ENCODE measurements at places on chromosomes 7 and 10.

- no peak for DNase-seq
Measured at GRCh38 chr10:26566525-26567350, 128.6 kb downstream of the APBB1IP start.

DNA sequence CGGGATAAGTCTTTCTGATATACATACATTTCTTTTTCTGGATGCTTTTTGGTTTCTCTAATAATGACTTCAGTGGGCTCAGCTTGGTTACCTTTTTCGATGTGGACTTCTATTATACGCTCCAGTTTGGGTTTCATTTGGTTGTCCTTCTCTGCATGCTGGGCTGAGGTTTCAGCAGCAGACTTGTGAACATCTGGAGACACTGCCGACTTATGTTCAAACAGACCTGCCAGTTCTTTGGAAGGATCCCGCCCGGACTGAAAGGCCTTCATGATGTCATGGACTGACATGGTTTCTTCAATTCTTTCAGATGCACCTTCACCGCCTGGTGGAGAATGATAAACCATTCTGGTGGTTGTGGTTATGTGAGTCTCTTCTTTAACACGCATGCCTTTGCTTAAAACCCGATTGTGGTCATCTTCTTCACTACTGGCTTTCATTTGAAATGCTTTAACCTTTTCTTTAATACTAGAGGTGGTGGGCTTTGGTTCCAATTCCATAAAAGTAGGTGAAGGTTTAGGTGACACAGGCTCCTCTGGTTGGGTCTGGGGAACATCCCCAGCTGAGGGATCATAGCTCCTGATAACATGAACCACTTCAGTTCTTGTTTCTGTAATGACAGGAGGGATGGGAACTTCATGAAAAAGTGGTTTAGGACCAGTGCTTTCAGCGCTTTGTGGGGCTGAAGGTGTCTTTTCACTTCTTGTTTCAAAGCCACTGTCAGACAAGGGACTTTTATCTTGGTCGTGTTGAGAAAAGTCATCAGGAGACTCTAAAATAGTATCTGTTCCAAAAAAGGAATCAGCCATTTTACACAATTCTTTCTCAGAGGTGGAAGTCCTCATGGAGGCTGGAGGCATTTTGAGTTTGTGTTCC, 167.7 kb upstream of the CCDC6 start:
- DNase-seq = no peak

DNA sequence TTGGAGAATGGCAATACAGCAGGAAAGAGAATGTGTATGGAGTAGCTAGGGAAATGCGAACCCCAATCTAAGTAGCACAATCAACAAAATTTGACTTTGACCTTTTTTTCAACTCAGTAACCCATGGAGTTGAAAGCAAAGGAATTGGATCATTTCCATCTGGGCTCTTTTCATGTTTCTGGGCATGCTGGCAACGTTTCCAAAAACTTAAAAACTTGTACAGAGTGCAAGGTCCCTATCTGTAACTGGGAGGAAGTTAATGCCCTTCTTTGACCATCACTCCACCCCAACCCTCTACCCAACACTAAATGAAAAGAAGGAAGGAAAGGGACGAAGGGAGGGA, 1.3 kb upstream of the HIBADH start:
- no peak for DNase-seq

DNA sequence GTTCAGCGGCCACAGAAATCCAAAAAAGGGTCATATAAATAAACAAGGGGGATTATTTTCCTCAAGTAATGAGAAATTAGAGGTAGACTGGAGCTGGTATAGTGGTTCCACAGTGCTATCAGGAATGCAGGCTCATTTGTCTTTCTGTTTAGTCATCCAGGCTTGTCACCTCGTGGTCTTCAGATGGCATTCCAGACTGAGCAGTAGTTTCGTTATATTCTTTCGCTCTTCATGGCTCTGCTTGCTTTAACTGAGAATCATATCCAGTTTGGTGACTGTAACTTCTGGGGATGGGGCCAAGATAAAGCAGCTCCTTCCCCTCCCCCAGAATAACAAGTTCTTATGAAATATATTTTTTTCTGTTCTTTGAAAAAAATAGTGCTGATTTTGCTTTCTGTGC, 9.5 kb downstream of the ANKIB1 start:
- DNase-seq = no peak

- DNase-seq = no peak
Measured at GRCh38 chr7:38070718-38071117, 107.3 kb upstream of the STARD3NL start.

- DNase-seq = no peak
Measured at GRCh38 chr10:49611166-49611815, 1.2 kb downstream of the SLC18A3 start.

DNA sequence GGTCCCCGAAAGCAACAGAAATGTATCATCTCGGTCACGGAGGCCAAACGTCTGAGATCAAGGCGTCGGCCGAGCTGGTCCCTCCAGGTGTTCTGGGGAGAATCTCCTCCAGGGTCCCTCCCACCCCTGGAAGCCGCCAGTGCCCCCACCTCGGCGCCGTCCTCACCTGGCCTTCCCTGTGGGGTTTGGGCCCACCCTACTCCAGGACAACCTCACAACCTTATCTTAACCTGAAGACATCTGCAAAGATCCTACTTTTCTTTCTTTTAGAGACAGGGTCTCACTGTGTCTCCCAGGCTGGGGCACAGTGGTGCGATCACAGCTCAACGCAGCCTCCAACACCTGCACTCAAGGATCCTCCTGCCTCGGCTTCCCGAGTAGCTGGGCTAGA, 33.4 kb downstream of the ADAP1 start:
- DNase-seq = no peak

All from stimulated activated CD8-positive, alpha-beta memory T cell treated with anti-CD3 and anti-CD28 coated beads, Interleukin-7, amount 100 ng/mL, for 48 hours (primary cell).